ENCODE measurements at places on chromosomes 3 and 15.

GRCh38 chr15:58392611-58393161 is 39.1 kb upstream of the LIPC start:
- DNase-seq = no peak

GRCh38 chr15:66496951-66497501 is 536 bp downstream of the SNAPC5 start:
- DNase-seq = no peak

DNA sequence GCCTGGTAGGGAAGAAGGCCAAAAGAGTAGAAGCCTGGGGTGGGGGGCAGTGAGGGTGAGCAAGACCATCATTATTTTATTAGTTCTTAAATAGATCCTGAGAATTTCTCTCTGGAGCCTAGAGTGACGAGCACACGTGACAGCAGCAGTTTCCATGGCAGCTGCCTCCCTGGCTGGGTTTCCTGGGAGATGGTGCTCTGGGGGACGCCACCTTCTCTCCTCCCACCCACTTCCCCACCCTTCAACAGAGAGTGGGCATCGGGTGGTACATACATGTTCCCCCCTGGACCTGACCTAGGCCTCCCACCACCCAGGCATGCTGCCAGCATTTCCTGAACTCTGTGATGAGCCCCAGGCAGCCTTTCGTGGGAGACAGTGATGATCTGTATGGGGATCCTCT is 12.9 kb downstream of the CELF6 start:
- DNase-seq = no peak

- DNase-seq = no peak
Measured at GRCh38 chr3:195236076-195236798, 34.7 kb downstream of the XXYLT1 start.

- DNase-seq = peak; percentile 61
Measured at GRCh38 chr15:68252925-68253534, 23.5 kb upstream of the CLN6 start.

GRCh38 chr3:39267631-39268548 is 11.9 kb downstream of the CX3CR1 start:
- no peak for DNase-seq

GRCh38 chr15:88479169-88479568 is 11.7 kb downstream of the MRPS11 start:
- DNase-seq = no peak

DNA sequence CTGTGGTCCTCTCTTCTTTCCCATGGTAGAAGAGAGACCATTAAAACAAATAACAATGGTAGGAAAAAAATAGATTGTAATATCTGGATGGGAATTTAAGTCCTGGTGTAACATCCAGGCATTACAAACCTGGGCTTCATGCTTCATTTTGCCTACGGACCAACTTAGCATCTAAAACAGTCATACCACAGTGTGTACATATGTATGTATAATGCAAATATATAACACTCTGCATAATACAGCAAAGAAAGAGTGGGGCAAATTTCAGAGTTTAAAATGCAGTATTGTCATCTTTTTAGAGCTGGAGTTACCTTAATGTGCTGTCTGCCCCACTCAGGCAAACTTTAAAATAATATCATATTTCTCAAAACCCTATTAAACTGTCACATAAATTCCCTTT is 298.2 kb downstream of the AGBL1 start:
- no peak for DNase-seq

GRCh38 chr3:170532573-170532972 is 53.3 kb downstream of the SLC7A14 start:
- no peak for DNase-seq

DNA sequence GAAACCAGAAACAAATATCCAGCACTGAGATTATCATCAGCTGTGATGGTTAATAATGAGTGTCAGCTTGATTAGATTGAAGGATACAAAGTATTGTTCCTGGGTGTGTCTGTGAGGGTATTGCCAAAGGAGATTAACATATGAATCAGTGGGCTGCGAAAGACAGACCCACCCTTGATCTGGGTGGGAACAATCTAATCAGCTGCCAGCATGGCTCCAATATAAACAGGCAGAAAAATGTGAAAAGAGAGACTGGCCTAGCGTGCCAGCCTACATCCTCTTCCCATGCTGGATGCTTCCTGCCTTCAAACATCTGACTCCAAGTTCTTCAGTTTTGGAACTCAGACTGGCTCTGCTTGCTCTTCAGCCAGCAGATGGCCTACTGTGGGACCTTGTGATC is 869.5 kb downstream of the SI start:
- no peak for DNase-seq

DNA sequence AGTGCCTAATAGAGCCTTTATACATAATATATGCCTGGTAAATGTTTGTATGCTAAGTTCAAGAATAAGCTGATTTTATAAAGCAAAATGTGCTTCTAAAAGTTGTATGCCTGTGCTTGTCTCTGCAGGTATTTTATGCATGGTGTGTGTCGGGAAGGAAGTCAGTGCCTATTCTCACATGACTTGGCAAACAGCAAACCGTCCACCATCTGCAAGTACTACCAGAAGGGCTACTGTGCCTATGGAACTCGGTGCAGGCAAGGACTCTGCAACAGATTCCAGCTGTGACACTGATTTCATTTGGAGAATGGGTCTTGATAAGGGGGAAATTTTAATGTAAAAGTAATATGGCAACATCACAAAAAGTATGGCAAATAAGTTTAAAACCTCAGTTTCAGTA is 11.9 kb downstream of the MKRN2 start:
- no peak for DNase-seq

DNA sequence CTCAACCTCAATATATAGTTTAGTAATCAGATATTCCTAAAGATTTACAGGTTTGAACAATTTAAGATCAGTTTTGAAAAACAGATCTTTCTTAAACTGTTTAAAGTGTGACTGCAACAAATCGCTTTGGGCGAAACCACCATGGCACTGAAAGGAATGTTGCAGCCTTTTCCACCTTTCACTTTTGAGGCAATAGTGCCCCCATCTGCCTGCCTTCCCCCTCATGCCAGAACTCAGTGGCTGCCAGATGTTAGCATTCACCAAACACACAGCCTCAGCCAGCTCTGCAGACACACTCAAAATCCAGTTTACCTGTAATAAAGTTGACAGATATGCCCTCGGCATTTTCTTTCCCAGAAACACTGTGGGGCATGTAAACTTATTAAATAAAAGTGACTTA is 3.3 kb downstream of the LYSMD4 start:
- DNase-seq = no peak

DNA sequence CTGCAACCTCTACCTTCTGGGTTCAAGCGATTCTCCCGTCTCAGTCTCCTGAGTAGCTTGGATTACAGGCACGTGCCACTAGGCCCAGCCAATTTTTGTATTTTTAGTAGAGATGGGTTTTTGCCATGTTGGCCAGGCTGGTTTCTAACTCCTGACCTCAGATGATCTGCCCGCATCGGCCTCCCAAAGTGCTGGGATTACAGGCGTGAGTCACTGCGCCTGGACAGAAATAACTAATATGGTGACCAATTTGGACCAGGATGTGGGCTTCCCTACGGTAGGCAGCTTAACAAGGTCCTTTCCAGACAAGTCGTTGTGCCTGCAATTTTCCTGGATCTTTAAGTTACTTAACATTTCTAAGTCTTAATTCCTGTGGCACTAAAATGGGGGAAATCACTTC is 14.8 kb downstream of the WDR53 start:
- no peak for DNase-seq
